Activated T-cell treated with anti-CD3 and anti-CD28 coated beads for 48 hours (primary cell): ENCODE measurements at places on chromosomes 16 and 17.
A peak's percentile ranks its signal among the peaks of the same experiment; 100 is the strongest.

- DNase-seq, result no peak
These were observed 73.7 kb upstream of the MED9 start for GRCh38 chr17:17403065-17403464.

DNA sequence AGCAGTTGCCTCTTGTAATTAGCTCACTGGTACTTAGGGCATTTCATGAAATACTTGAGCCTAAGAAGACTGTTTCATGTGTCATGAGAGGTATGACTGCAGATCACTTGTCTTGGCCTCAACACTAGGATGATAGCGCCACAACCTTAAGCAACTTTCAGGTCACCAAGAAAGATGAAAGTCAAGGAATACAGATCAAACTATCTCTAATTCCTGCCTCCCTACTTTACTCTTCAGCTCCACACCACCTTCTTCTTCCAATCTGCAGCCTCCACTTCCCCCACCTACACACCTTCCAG is 28.0 kb downstream of the GNA13 start:
- DNase-seq, result no peak

GRCh38 chr16:15980329-15980728 is 30.9 kb downstream of the ABCC1 start:
- no peak for DNase-seq

GRCh38 chr17:676060-676700 is 38.5 kb downstream of the VPS53 start:
- DNase-seq, result no peak

DNA sequence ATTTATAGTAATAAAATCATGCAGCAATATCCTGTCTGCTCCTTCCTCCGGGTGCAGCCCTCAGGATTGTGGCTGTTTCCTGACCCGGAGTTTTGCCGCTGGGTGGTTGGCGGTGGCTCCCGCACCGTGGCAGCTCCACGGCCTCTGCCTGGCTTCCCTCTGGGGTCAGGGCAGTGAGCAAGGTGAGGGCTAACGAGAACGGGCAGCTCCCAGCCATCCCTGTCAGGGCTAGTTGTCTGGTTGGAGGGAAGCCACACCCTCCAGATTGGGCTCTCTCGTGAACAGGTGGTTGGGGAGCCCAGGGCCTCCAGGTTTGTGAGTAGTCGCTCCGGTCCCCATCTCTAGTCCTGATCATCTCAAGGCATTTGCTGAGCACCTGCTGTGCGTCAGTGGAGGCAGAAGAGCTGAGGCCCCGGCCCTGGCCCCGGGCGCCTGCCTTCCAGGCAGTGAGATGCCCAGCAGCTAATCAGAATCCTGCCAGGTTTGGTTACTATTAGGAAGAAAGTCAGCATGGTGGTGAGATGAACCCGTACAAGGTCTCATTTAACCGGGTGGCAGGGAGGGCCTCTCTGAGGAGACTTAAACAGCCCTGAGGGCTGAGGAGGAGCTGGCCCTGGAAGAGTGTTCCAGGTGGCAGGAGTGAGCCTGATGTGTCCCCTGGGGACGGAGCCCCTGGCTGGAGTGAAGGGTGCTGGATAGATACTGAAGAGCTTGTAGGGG is 2.3 kb upstream of the NUDT16L1 start:
- DNase-seq, result no peak

DNA sequence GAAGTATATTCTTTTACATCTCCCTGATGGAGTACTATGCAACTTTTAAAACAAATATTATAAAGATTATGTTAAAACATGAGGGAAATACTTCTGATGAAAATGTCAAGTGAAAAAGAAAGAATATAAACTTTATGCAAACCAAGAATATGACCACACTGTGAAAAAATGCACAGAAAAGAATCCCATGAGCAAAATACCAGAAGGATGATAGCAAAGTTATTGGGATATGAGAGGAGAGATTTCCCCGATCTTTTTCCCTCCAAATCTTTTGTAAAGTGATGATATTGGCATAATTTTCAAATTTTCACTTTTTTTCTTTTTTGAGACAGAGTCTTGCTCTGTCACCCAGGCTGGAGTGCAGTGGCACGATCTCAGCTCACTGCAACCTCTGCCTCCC is 36.6 kb upstream of the SMURF2 start:
- no peak for DNase-seq

DNA sequence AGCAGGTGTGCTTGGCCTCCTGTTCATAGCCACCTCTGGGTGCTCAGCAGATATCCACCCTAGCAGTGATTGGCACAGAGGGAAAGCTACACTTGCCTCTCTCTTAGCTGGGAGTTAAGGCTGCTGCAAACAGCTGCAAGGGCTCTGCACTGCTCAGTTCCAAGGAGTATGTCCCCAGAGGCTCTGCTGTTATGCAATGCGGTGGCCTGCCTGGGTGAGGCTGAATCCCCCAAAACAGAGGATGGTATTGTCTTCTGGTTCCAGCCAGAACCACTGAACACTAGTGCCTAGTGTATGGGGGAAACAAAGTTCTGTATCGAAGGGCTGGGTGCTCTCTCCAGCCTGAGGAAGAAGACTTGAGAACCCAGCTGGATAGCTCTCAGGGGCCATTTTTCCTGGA is 16.8 kb downstream of the TMEM94 start:
- DNase-seq, result no peak

DNA sequence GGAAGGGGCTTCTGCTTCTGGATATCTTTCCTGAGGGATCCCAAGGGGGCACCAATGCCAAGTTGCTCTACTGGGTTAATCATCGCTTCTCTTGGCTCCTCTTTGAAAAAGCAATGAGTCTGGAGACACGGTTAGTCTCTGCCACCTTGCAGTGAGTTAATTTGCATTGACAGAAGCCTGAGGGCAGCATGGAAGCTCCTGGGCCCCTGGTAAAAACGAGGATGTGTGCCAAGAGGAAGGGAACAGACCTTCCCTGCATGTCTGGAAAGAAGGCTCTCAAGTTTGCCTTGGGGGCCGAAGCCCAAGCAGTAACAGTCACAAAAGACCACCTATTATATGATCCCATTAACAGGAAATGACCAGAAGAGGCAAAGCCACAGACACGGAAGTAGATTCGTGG is 86.7 kb downstream of the IRX5 start:
- DNase-seq, result no peak

GRCh38 chr17:75430159-75430974 is 24.9 kb upstream of the GRB2 start:
- DNase-seq, result no peak

DNA sequence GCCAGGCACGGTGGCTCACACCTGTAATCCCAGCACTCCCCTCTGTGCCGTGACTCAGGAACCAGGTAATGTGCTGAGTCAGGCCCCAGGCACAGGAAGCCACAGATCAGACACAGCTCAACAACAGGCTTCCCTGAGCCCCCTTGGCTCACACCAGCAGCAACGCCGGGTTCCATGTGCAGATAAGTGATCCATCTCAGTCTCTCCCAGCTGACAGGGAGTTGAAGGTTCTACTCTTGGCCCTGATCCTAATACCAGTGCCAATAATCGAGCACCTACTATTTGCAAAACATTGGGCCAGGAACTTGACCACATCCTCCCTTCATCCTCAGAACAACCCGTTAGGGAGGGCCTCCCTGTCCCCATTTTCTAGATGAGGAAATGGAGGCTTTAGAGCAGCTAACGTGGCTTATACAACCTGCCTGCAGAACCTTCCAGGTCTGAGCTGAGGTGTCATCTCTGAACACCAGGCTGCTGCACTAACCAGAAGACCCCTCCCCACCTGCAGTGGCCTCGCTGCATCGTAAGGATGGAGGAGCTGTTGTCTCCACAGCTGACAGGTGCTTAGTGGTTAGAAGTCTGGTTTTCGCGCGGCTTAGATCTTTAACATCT is 64.8 kb upstream of the AMZ2 start:
- peak; percentile 52 for DNase-seq

- DNase-seq, result no peak
These were observed 11.5 kb downstream of the PRPF8 start for GRCh38 chr17:1673041-1673785.

- peak; percentile 45 for DNase-seq
These were observed 70.4 kb downstream of the KSR1 start for GRCh38 chr17:27526604-27527002.

GRCh38 chr17:42845918-42846593 is 1.7 kb downstream of the AOC2 start:
- DNase-seq, result peak; percentile 52

- DNase-seq, result peak; percentile 48
These were observed at the start of gene RASL10B for GRCh38 chr17:35731239-35731916. RASL10B (plus strand) TSS chr17:35731639; CDS start chr17:35735185, 3,546 bp downstream.

DNA sequence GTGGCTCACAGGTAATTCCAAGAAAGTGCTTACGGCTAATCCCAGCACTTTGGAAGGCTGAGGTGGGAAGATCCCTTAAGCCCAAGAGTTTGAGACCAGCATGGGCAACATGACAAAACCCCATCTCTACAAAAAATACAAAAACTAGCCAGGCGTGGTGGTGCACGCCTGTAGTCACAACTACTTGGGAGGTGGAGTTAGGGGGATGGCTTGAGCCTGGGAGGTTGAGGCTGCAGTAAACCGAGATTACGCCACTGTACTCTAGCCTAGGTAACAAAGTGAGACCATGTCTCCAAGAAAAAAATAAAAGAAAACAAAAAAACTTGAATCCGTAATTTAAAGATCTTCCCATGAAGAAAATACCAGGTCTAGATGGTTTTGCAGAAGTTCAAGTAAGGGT is 5.0 kb downstream of the ICAM2 start:
- DNase-seq, result no peak

GRCh38 chr16:30413112-30413806 is 5.9 kb downstream of the ZNF771 start:
- DNase-seq, result no peak

DNA sequence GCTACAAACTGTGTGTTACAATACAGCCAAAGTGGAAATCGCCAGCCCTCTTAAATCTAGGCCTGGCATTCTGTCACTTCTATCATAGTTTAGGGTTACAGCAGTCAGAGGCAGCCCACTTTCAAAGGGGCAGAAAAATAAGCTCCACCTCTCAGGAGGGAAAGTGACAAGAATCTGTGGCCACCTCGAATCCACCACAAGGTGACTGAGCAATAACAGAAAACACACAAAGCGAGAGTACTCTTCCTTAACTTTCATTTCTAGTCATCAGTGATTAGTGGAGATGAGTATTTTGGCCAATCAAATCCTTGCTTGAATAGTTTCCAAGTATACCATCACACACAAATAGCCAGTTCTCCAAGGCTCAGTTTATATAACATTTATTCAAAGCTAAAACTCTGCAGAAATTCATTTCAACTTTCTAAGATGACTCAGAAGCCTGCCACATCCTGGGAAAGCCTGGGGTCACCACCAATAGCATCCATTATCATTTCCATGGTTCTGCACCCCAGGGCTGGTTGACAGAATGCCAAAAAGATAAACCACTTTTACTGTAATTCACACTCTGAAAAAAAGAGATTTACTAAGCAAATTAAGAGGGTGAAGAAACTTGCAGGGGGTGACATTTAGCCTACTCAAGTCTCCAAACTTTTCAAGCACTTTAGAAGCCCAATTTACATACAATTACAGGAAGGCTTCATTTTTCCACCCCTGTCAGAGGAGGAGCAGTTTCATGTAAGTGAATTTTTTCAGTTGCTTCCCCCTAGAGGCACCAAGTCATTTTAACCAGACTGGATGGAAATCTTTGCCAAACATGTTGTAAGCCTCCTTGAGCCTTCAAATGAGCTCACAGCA is 66.8 kb downstream of the SALL1 start:
- DNase-seq, result no peak

DNA sequence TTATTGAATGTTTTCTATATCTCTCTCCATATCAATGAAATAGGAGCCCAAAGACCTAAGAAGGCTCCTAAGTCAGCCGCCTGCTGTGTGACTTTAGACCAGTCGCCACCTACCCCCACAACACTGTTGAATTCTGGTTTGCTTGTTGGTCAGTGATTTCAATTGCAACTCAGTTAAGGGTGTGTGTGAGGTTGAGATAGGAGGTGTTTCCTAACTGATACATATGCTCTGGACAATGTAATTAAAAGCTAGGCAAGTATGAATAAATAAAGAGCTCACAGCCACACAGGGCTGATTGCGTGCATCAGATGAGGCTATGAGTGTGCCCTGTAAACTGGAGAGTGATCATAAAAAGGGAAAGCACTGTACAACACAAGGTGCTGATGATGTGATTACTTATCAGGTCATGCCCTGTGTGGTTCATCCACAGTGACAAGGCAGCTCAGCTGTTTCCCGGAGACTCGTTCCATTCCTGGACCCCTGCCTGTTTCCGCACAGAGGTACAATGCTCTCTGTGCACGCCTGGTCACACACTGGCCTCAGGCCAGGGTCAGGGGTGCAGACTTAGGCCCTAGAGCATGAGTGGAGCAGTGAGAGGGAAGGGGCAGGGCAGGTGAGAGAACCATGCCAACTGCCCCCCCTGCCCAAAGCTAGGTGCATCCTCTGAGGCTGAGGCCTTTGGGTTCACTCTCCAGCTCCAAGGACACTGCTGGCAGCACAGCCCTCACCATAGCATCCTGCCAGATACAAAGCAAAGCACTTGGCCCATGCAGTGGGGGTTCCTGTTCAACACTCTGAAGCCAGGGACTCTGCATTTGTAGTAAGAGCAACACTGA is 3.3 kb upstream of the KRT35 start:
- no peak for DNase-seq

DNA sequence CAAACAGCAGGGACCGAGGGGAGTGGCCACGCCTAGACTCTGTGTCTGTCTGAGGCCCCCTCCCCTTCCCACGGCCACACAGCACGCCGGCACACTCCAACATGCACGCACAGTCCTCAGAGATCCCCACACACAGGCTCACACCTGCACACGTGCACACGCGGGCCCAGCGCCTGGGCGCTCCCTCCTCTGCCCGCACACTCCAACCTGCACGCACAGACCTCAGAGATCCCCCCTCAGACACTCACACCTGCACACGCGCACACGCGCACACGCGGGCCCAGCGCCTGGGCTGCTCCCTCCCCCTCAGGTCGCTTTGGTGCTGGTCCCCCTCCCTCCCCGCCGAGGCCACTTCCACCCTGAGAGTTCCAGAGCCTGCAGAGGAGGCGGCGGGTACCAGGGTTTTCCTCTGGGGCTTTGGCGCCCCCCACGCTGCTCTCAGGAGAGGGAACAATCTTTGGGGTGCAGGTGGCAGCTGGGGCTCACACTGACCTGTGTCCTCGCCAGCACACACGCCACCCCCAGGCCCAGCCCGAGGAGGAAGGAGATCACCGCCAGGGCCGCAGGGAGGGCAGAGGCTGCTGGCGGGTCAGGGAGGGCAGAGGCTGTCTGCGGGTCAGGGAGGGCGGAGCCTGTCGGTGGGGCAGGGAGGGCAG is 1.6 kb downstream of the CD7 start:
- DNase-seq, result no peak

GRCh38 chr16:88387941-88388627 is 5.3 kb downstream of the ZNF469 start:
- no peak for DNase-seq

DNA sequence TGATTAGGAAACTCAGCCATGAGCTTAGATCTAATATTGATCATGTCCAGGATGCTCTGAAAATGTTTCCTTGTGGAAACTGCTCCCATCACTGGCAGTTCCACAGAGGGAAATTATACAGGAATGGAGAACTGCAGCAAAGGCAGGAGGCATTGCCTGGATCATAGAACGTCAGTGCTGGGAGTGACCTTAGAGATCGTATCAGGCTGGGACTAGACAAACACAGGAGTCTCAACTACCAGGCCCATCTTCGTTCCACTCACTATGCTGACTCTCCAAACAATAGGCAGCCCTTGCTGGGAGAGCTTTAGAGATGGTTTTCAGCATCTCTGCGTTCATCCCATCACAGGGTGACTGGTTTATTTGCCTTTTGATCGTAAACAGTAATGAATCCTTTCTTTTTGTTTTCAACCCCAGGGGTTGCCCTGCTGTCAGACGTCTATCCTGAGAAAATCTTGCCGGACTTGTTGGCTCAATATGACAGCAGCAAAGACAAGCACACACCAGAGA is 130.3 kb downstream of the TANGO6 start:
- DNase-seq, result no peak

- peak; percentile 62 for DNase-seq
These were observed at the start of gene ABCC1 for GRCh38 chr16:15949210-15950160. ABCC1 (plus strand) TSS chr16:15949616; CDS start chr16:15949752, 136 bp downstream.

- no peak for DNase-seq
These were observed 278.4 kb downstream of the PARN start for GRCh38 chr16:14351647-14352046.
